ENCODE measurements at places on chromosomes 11 and 22.

DNA sequence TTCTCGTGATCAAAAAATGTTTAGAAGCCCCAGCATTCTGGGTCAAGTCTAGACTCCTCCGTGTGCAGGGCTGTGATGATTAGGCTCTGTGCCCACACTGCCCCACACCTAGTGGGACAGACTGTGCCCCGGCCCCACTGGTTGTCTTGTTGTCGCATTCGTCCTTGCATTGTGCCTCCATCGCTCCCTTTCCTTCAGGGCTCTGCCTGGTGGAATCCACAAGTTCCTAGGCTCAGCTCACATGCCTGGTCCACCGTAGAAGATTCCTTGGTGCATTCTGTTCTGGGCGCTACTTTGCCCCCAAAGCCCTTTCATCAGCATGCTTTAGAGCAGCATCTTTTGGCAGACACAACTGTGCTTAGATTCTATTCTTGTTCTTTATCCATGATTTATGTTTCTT lies 23.5 kb upstream of the THY1 start:
- DNase-seq, result no peak

- DNase-seq, result no peak
Observed at GRCh38 chr11:73530109-73530508, 67.8 kb downstream of the FAM168A start.

DNA sequence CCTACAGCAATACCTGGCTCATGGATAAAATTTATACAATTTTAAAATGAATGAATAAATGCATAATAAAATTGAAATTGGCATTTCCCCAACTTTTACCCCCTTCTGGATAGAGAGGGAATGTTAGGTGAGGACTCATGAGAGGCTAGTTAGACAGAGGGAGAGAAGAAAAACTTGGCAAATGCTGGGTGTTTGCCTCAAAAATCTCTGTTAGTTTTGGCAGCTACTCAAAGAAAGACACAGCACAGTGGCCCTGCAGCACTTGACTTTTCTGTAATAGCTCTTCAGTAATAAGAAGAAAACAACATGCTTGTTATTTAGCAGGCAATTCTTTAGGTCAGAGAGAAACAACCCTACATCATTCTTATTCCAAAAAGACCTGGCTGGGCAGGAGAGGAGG lies 20.7 kb upstream of the IZUMO1R start:
- no peak for DNase-seq

GRCh38 chr11:80872116-80872728 lies 1431.4 kb upstream of the TENM4 start:
- DNase-seq, result no peak

DNA sequence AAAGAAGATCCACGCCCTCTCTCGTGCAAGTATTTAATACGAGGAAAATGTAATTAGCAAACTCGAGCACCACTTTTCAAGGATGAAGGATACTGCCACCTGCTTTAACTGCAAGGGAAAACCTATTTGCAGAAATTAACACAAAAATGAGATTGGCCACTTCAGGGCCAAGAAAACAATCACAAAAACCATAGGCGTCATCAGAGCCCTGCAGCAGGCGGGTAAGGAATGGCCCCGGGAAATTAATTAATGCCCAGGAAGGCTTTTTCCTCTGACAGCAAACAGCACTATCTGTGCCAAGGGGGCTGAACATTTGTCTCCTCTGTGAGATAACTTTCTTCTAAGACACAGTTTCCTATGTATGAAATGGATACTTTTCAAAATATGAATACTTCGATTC lies 255.7 kb downstream of the CTTN start:
- no peak for DNase-seq

- DNase-seq, result no peak
Observed at GRCh38 chr22:36279219-36279666, 26.3 kb downstream of the APOL1 start.

DNA sequence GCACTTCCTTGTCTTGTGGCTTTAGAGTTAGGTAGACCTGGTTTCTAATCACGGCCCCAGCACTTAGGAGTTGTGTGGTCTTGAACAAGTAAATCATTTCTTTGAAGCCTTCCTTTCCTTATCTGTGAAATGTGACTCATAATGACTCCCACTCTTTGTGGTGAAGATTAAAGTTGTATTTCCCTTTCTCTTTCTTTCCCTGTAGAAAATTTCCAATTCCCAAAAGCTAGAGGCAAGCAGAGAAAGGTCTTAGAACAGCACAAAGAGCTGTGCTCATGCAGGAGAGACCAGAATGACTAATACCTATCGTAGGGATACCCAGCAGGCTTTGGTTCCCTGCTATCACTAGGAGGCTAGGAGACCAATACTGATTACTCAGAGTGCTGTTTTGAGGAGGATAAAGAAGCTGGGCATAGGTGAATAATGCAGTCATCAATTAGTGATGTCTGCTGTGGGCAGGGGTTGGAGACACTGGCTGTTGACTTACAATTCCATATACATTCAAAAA lies 270.7 kb upstream of the SYN3 start:
- no peak for DNase-seq

DNA sequence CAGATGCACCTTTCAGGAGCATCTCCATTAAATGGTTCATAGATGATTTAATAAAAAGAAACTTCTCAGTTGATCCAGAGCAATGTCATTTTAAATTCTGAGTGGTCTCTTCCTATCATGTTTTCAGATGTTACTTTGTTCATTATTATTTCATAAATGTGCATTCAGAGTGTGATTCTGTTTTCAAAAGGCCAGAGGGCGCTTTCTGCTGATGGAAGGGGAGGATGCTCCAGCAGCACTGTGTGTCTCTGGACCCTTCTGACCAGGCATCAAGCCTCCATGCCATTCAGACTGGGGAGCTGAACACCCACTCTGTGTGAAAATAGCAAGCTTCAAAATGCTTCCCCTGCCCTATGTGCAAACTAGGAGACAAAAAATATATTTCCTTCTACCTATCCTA lies 23.9 kb upstream of the CRTAM start:
- no peak for DNase-seq

GRCh38 chr11:1706634-1707400 lies 9.8 kb downstream of the KRTAP5-6 start:
- DNase-seq, result no peak

GRCh38 chr11:128343870-128344269 lies 243.5 kb downstream of the ETS1 start:
- DNase-seq, result no peak

- DNase-seq, result no peak
Observed at GRCh38 chr22:50189184-50189848, 3.6 kb downstream of the TRABD start.

DNA sequence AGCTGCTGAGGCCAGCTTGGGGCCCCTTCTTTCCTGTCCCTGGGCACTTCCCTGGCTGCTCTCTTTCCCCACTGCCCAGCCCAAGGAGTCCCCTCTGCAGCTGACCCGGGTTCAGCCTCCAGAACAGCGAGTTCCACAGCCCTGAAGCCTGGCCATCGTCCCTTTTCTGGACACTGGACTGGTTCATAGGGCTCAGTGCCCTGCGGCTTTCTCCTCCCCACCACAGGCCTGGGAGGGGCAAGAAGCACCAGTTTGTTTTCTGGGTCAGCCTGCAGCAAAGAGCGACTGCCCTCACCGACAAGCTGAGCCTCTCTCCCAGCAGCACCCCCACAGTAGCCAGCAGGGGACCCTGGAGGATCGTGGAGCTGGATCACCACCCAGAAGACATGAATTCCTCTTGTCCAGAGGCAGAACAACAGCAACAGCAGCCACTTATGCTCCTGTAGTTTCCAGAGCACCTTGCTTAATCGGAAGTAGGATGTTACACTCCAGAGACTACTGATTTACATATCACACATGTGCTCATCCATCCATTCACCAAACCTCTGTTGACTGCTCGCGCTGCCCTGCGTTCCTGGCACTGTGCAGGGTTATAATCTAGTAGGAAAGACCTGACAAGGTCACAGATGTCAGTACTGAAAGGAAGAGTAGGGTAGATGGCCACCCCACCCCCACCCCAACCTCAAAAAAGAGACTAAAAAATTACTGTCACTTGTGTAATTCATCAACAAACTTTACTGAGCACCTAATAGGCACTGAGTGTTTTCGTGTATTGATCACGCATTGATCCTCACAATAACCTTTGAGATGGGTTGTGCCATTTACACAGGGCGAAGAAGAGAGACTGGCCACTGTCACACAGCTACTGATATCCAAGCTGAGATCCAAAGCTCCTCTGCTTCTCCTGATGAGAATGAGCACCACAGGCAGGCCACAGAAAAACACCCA lies 13.0 kb upstream of the CXCR5 start:
- DNase-seq, result no peak

DNA sequence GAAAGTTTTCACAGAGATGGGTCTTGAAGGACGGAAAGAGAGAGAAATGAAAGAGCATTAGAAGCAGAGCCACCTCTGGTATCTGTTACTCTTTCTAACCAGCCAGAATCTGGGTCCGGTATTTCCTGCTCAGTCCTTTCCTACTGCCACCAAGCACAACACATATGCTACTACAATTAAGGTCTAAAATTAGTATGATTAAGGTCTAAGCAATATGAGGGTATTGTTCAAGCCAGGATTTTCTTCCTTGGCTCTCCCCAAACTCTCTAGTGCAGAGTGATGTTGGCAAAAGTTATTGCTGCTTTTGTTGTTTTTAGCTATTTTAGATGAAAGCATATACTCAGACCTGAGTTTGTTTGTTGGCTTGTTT lies 59.2 kb upstream of the EED start:
- DNase-seq, result no peak

GRCh38 chr11:19351426-19351825 lies 110.7 kb upstream of the E2F8 start:
- no peak for DNase-seq

GRCh38 chr11:115214644-115215234 lies 289.5 kb downstream of the CADM1 start:
- DNase-seq, result no peak

DNA sequence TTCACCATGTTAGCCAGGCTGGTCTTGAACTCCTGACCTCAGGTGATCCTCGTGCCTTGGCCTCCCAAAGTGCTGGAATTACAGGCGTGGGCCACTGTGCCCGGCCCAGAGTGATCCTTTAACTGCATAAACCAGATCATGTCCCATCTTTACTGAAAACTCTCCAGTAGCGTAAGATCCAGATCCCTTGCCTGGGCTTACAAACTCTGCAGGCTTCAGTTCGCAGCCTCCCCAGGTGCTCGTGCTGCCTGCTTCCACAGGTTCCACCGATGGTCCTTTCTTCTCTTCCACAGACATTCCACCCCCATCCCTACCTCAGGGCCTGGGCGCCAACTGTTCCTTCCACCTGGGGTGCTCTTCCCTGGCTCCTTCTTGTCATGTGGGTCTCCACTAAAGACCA lies 88.8 kb upstream of the SHANK2 start:
- DNase-seq, result no peak

DNA sequence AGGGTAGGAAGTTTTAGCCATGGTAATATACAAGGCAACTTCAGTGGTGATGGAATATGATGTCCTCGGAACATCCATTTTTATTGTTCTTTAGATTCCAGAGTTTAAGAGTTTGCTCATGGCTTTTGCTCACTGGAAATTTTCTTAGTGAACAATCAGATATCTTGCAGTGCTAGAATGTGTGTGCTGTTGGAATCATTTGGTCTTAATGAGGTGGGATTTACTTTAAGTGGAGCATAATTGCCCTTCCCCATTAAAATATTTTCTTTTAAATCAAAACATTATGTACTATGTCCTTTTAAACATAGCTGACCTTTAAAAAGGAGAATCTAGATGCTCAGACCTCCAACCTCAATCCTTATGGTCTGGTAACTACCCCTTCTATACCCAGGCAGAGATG lies 77.3 kb upstream of the LDLRAD3 start:
- DNase-seq, result no peak

DNA sequence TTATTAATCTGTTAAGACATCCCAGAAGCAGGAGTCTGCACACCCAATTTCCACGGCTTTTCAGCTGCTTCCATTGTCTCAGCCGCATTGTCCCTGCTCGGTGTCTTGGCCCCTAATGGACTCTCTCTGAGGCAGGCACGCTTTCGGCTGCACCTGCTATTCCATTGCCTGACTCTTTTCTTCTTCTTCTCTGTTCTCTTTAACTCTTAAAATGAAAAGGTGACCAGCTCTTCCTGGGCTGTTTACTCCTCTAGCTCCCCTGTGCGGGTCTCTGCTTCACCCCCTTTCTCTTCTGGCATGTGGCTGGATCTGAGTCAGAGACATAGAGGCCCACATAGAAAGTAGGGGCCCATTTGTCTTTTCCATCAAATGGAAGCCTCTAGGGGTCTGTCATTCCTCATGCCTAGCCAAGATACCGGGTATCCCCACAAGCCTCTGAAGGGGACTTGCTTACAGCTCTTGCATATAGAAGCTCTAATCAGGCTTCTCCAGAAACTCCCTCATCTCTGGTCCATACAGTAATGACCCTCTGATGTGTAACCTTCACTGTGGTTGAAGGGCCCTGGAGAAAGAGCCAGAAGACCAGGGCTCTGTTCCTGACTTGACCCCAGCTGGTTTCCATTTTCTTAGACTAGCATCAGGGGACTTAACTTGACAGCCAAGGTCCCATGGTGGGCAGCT lies 243.9 kb downstream of the ST3GAL4 start:
- no peak for DNase-seq

- DNase-seq, result no peak
Observed at GRCh38 chr11:78910322-78910721, 335.7 kb upstream of the NARS2 start.

DNA sequence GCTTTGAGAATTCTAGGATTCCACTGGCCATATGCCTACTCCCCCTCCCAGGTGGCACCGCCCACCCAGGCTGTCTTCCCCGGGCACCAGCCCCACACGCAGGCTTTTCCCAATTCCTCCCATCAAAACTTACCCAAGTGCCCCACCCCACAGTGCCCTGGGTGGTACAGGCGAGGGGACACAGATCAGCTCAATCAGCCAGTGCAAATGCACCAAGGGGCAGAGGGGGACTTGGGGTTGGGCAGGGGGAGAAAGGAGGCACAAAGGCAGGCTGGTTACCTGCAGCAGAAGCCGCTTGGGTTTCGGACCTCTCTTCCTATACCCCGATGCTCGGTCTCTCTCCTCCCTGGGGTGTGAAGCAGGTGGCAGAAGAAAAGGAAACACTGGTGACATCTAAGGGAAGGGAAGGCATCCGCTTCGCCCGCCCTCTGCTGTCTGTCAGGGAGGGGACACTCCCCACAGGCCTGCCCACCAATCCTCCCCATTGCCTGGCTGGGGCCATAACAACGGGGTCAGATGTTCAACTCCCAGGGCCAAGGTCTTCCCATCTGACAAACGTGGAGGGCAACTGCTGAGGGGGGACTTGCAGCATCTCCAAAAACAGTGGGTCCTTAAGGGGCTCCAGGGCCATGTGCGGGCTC lies 14.0 kb downstream of the CBX7 start:
- no peak for DNase-seq

DNA sequence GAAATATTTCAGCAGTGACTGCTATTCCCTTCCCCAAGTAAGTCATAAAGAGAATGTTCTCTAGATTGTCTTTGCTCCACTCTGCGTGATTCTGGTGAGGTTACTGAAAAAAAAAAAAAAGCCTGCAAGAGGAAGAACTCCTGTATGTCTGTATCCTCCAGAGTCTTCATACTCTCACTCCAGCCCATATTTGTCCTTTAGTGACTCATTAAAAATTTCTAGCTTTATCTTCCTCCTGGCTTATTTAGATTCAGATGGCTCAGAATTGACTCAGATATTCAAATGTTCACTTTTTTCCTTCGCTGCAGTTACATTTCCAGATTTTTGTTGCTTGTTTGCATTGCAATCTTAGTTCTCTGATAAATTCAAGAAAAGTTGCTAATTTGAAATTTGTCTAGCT lies 76.3 kb upstream of the CNTN5 start:
- no peak for DNase-seq

- no peak for DNase-seq
Observed at GRCh38 chr11:103491777-103492176, 382.6 kb downstream of the DYNC2H1 start.

All from CMK (cell line).